ENCODE measurements at places on chromosomes 7 and 10.

DNA sequence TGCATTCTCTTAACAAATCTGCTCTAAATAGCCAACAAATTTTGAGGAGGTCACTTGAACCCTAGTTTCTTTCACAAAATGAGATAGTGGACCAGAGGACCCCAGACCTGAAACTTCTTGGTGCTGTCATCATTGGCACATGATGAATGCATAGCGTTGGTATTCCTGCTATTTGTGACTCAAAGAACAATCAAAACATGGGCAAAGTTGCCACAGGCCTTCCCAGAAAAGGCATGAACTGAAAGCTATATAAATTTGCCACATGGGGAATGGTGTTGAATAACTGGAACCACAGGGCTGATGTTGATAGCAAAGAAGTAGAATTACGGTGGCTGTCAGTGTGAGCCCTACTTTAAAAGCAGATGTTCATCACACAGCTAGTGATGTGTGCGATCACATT is 219.9 kb upstream of the KMT2E start:
- no peak for DNase-seq

DNA sequence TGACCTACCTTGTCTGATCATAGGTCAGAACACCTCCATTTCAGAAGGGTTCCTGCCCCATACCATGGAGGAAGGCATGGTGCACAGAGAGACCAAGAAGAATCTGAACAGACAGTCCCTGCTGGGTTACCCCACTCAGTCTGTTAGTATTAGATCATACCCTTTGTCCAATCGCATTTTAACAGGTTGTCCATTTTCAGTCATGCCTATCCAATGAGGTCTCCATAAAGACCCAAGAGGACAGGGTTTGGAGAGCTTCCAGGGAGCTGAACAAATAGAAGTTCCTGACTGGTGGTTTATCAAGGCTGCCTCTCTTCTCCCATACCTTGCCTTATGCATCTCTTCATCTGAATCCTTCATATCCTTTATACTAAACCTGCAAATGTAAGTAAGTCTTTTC is 21.2 kb upstream of the SLC16A12 start:
- no peak for DNase-seq

- no peak for DNase-seq
Measured at GRCh38 chr7:157475601-157476000, 138.8 kb downstream of the DNAJB6 start.

DNA sequence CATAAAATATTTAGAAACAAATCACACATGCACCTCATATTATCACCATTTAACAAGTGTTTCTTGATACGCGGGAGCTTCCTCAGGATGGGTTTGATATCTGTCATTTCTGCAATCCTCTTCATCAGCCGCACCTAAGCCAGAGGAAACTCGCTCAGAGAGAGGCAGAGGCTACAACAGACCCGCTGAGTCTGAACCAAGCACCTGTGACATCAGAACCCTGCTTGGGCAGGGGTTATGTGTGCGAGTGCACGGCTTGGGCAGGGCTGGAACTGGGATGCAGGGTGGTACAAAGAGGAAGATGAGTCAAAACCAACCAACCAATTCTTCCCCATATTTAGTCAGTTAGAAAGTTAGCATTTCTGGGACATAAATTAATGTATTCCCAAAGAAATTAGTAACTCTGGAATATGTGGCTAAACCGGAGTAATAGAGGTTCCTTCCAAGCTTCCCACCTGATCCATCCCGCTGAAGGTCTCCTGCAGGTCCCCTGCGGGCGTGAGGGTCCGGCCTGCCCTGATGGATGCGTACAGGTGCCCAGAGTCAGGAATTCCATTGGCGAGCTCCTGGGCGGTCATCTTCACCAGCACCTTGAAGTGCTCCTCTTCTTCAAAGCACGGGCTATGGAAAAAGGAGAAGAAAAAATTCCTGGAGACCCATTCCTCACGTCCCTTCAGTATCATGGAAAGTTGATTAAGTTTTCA is 25.3 kb downstream of the PITRM1 start:
- no peak for DNase-seq

GRCh38 chr10:20858292-20859124 is 38.6 kb downstream of the NEBL start:
- no peak for DNase-seq

- DNase-seq, result peak; percentile 70
Measured at GRCh38 chr7:76225379-76225778, 23.7 kb downstream of the SRRM3 start.

DNA sequence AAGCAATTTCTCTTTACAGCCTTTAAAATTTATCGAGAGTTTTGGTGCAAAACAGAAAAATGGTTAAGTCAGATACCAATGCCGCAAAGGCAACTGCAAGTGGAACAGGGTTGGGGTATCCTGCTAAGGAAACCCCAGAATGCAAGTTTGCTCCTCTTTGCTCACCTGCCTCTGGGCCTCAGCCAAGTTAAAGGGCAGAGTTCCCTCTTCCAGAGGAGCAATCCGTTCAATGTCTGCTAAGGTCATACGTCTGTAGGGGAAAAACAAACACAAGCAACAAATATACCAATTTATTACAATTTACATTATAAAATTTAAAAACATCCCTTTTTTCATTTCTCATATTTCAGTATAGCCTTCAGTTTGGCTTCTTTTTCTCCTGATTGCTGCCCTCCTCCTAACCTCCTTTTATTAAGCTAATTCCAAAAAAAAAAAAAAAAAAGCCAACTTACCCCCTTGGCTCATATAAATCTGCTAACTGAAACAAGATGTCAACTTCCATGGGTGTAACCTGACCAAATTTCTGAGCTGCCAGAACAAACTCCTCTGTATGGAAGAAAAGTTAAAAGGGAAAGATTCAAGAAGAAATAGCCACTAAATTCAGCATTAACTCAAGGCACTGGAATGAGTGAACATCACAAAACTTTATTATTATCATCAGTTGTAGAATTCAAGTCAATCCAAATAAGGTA is 132.6 kb downstream of the SLC25A13 start:
- DNase-seq, result no peak

DNA sequence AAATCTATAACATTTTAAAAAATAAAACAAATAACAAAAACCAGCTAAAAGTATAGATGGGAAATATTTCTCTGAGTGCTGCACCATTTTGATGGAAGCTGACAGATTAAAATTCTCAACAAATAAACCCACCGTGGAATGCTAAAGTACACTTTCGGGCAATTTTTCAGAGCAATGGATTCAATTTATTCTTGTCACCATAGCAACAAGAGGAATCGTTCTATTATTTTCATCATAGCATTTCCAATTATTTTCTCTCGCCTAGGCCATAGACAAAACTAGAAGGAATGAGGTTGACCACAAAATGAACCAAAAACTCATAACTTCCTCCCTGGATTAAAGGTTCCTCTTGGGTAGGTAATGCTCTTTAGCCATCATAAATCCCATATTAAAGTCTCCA is 44.6 kb upstream of the C7orf33 start:
- DNase-seq, result no peak

DNA sequence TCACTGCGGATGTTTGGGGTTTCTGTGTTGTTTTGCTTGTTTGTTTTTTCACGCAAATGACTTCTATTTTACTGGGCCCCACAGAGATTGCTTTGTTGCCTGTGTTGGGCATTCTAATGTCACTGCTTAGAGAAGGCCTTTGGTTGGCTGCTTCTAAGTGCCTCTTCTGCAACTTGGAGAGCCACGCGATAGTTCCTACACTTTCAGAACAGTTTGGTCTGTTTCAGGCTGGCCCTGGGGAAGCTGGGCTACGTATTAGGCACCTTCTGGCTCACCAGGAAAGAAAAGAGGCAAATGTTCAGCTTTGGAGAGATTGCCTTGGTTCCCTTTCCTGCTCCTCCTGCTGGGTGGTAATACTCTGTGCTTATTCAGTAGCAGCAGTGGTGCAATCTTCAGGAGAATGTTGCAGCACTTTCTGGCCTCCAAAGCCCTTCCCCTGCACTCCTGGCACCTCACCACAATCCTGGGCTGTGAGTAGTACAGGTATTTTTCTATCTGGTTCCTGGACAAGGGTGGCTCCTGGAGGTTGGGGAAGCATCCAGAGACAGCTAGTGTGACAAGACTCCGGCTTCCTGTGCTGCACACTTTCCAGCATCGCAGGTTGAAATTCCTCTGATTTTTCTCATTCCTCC is 1.2 kb downstream of the ANTXRL start:
- DNase-seq, result no peak

- DNase-seq, result no peak
Measured at GRCh38 chr10:16155834-16156233, 281.0 kb upstream of the PTER start.

DNA sequence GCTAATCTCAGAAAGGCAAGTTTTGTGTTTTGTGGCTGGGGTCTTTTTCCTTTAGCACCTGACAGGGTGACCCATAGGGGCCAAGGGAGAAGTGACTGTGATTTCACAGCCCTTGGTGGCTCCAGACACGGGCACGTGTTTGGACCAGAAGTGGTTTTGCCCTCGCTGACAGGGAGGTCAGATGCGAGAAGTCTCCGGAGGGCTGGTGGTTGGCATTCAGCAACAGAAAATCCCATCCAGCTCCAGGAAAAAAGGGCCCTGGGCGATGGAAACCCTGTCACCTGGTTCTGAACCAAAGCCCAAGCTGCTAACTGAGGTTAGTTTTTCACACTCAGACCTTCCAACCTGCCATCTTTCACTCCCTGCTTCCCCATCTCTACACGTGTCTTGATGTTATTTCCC is 272.9 kb downstream of the TRIL start:
- no peak for DNase-seq

DNA sequence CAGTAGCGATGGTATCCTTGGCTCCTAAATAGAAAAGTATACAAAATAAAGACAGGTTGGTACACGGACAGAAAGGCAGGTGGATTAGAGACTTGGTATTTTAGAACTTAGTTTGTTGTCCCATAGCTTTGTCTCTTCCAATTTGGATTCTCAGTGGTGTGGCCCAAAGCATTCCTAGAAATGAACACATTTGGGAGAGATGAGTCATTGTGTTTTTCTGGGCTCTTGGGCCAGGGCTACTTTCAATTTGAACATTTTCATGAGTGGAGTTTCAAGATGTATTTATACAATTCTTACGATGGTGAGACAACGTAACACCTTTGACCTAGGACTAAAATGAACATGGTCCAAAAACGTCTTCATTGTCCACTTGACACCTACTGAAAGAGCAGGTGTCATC is 225.1 kb upstream of the YAE1 start:
- DNase-seq, result no peak

DNA sequence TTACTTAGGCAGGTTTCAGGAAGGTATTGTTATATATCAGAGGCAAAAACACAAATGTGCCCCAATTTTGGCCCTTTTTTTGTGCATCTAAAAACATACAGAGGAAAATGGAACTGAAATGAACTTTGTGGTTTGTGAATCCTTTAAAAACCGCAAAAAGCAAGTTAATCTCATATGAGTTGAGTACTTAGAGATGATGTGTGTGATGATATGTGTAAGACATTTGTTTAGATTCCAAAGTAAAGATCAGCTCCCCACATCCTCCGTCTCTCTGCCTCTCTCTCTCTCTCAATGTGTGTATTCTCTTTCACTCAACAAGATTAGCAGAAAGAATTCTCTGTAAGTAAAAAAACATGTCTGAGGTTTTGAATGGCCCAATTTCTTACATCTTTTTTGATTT is 201.9 kb downstream of the MALRD1 start:
- no peak for DNase-seq

GRCh38 chr10:130439766-130440165 is 303.6 kb downstream of the GLRX3 start:
- no peak for DNase-seq
